ENCODE measurements at places on chromosomes 1 and 21. TPM values are rescaled to one million over a fixed set of nuclear protein-coding genes. Genes with fewer than 3 reads are reported as not detected.

- peaks cover 70% of the 10 kb centered on the region for H3K4me1 ChIP-seq
- H3K36me3 ChIP-seq = no peaks in the 10 kb centered on the region
- H3K27me3 ChIP-seq = no peaks in the 10 kb centered on the region
- H3K4me3 ChIP-seq = peak overlapping the region; percentile 34
- no peak for DNase-seq
Observed at GRCh38 chr21:44010429-44010828, 1.7 kb upstream of the TRAPPC10 start.

GRCh38 chr1:58154256-58154655 lies 392.3 kb downstream of the OMA1 start:
- H3K27ac ChIP-seq = no peak overlapping the region
- no peaks in the 10 kb centered on the region for H3K36me3 ChIP-seq

DNA sequence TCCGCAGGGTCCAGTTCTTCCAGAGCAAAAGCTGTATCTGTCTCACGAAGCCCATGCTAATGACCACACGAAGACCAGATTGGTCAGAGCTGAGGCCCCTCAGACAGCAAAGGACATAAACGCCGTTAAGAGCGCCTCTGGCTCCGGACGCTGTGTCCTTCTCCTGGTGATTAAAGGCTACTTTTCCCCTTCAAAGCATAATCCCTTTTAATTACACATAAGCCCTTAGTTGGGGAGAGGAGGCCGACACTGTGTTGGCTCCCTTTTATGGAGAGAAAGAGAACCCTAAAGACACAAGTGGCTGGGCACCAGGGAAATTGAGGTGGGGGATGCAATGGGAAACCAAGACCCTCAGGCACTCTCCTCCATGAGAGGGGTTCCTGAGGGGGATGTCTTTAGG lies at the start of gene ABCA4:
TSS of gene ABCA4 (minus strand) at position 158 of the 400 bp plus-strand sequence. CDS start at position 55, 103 bp downstream.
- H3K4me1 ChIP-seq = peaks cover 49% of the 10 kb centered on the region
- peaks cover 2% of the 10 kb centered on the region for H3K36me3 ChIP-seq
- no peaks in the 10 kb centered on the region for H3K27me3 ChIP-seq
- H3K4me3 ChIP-seq = no peak within 1 kb of the TSS
- peak within 1 kb of the TSS; percentile 52 for H3K27ac ChIP-seq

DNA sequence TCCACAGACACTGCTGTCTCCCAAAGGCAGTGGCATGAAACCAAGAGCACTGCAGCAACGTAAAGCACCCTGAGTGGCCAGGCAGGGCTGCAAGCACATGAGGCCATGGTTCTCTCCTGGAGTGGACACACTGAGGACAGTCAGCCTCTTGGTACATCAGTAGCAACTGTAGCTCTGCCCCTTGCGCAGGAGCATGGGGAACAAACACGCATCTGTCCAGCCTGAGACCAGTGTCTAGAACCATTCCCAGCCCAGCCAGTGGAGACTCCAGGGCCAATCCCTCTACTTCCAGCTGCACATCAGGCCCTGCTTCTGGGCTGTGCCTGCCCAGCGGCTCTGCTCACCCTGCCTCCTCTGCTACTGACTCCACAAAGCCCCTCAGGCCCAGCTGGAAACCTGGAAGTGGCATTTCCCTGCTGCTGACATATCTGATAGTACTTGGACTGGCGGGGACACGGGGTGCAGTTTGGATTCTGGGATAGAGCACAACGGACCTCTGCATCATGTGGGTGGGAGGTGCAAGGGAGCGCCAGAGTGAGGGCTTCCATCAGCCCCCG lies 49.0 kb downstream of the TOR1AIP2 start:
- no peak overlapping the region for H3K4me3 ChIP-seq
- DNase-seq = peak; percentile 77
- no peak overlapping the region for H3K27ac ChIP-seq
- H3K4me1 ChIP-seq = no peaks in the 10 kb centered on the region
- no peaks in the 10 kb centered on the region for H3K36me3 ChIP-seq

GRCh38 chr1:91650764-91651163 lies 150.1 kb downstream of the CDC7 start:
- DNase-seq = no peak
- H3K27ac ChIP-seq = peak overlapping the region; percentile 76
- H3K27me3 ChIP-seq = no peaks in the 10 kb centered on the region
- no peaks in the 10 kb centered on the region for H3K36me3 ChIP-seq

GRCh38 chr1:25922971-25923552 lies 16.8 kb upstream of the STMN1 start:
- peaks cover 17% of the 10 kb centered on the region for H3K4me1 ChIP-seq
- H3K36me3 ChIP-seq = no peaks in the 10 kb centered on the region
- H3K27ac ChIP-seq = peak overlapping the region; percentile 60
- H3K4me3 ChIP-seq = peak overlapping the region; percentile 74

DNA sequence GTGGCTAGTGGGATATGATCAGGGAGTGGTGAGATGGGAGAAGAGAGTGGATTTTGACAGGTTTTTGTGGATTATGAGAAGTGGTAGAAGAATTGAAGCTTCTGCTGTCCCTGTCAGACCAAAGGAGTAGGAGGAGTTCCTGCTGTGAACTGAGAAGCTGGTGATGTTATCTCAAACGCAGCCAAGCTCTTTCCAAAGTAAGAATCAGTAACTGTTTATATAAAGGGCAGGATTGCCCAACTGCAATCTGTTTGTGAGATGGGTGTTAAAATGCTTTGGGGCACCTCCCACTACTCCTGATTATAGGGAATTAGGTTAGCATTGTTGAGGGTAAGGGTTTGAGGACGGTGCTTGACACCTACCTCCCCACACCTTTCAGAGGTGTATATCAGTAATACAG lies 60.5 kb upstream of the USP25 start:
- no peak overlapping the region for H3K4me3 ChIP-seq
- H3K36me3 ChIP-seq = no peaks in the 10 kb centered on the region
- no peaks in the 10 kb centered on the region for H3K27me3 ChIP-seq
- H3K27ac ChIP-seq = no peak overlapping the region
- peaks cover 4% of the 10 kb centered on the region for H3K4me1 ChIP-seq
- no peak for DNase-seq

DNA sequence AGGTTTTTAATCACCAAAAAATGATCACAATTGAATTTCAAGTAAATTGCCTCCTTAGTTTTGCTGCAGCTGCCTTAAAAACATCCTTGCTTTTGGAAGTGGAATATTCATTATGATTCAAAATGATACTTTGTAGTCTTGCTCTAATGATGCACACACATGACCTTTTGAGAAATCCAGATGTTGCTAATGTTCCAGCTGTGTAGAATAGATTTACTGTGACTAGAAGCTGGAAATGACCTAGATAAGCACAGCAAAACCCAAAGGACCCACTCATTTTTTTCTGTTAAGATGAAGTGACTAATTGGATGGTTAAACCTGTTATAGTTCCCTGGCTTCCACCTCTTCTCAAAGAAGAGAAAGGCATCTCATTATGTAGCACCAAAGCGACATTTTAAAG lies 64.6 kb upstream of the RALGPS2 start:
- H3K27ac ChIP-seq = no peak overlapping the region
- H3K4me3 ChIP-seq = no peak overlapping the region
- H3K36me3 ChIP-seq = no peaks in the 10 kb centered on the region
- no peak for DNase-seq
- H3K4me1 ChIP-seq = no peaks in the 10 kb centered on the region

DNA sequence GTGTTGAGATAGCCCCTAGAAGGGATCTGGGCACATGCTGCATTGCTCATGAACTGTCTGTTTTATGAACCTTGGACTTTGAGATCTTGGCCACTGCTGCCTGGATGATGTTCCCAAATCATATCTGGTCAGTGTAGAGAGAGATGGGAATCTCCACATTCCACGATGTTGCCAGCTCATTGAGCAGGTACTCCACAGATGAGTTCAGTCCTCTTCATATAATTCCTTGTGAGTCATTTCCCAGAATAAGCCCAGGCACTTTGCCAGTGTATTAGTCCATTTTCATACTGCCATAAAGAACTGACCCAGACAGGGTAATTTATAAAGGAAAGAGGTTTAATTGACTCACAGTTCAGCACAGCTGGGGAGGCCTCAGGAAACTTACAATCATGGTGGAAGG lies 254.0 kb upstream of the RUNX1 start:
- no peak overlapping the region for H3K27ac ChIP-seq
- no peak for DNase-seq
- no peaks in the 10 kb centered on the region for H3K27me3 ChIP-seq
- no peaks in the 10 kb centered on the region for H3K36me3 ChIP-seq
- H3K4me1 ChIP-seq = peaks cover 3% of the 10 kb centered on the region

Gene FAM72C
- total RNA-seq = 0.27 TPM

Gene CR1L
- not detected for total RNA-seq

Gene ANKRD34A
- 1.1 TPM for total RNA-seq

Gene LMX1A
- not detected for total RNA-seq

Gene TMEM82
- total RNA-seq = not detected

All from osteocyte (in vitro differentiated cells).